Amniotic stem cell (primary cell): ENCODE measurements at places on chromosomes 3 and 15.

DNA sequence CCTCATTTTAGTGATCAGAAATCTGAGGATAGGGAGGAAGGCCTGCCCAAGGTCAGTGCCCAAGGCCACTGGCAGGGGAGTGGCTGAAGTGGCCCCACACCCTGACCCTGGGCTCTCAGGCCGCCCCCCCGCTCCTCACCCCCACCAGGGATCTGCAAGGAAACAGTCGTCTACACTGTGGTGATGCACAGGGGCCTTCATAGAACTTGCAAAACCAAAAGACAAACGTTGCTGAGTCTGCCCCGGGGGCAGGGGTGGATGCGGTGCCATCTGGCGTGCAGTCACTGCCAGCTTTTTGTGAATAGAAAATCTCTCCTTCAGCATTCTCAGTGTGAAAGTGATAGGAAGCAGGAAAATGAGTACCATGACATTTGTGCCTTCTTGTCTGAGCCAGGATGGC, 41.3 kb downstream of the WHAMM start:
- no peak for DNase-seq

DNA sequence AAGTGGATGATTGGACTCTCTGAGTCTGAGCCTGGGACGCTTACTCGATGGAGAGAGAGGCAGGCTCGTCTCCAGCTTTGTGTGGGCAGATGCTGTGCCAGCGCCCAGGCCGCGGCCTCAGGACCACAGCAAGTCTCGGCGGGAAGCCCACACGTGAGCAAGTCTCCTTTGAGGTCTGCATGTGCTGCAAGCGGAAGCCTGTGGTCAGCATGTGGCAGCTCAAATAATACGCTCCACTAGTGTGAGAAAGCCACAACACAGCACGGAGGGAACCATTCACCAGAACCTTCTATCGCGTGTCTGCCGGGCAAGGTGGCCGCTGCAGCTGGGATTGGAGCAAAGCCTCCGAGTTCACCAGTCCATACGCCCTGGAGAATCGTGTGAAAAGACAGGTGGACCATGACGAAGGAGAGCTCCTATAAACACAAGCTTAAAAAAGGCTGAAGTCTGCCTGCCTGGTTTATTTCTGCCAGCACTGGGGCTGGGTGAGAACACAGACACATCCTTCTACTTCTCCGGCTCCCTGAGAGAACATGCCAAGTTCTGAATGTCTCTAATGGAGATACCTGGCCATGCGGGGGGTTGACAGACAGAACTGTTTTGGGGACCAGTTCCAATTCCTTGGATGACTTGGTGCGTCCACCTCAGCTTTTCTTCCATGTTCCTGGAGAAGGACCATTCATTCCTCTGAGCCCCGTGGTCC, 82.0 kb upstream of the LRIG1 start:
- DNase-seq: no peak

- DNase-seq: no peak
Observed at GRCh38 chr15:54659646-54660045, 537.1 kb downstream of the RSL24D1 start.

DNA sequence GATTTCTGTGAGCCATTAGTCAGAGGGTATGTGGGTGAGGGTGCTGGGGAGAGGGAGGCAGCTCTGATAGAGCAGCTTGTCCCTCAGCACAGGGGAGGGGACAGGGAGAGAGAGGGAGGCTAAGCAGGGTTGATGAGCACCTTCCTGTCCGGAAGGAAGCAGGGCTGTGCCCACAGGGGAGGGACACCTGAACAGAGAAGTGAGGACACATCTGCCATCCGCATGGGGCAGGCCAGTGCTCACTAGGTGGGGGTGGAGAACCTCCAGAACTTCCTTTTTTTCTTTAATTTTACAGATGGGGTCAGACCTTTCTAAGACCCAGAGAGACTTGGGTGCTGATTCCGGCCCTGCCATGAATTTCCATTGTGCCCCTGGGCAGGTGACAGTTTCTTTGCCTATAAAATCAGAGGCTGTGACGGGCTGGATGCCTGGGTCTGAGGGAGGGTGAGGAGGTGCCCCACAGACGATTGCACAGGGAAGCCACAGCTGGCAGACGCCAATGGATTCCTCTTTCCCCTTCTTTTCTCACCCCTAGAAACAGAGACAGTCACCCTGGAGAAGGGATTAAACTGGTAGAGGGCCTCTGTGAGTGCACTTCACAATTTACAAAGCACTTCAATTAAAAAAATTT, 4.1 kb upstream of the TGM5 start:
- DNase-seq: no peak

- no peak for DNase-seq
Observed at GRCh38 chr15:69045802-69046201, 31.3 kb downstream of the NOX5 start.

GRCh38 chr15:77282333-77282732, 137.6 kb downstream of the PEAK1 start:
- DNase-seq: peak; percentile 60

- DNase-seq: no peak
Observed at GRCh38 chr3:30084971-30085403, 521.4 kb upstream of the TGFBR2 start.

GRCh38 chr3:56321892-56322291, 146.4 kb downstream of the ERC2 start:
- DNase-seq: no peak

- no peak for DNase-seq
Observed at GRCh38 chr3:18965781-18966180, 182.5 kb upstream of the KCNH8 start.

GRCh38 chr3:44661189-44661588, 12.7 kb downstream of the ZNF35 start:
- no peak for DNase-seq

- peak; percentile 51 for DNase-seq
Observed at GRCh38 chr3:184335661-184336546, 1.5 kb upstream of the FAM131A start.

DNA sequence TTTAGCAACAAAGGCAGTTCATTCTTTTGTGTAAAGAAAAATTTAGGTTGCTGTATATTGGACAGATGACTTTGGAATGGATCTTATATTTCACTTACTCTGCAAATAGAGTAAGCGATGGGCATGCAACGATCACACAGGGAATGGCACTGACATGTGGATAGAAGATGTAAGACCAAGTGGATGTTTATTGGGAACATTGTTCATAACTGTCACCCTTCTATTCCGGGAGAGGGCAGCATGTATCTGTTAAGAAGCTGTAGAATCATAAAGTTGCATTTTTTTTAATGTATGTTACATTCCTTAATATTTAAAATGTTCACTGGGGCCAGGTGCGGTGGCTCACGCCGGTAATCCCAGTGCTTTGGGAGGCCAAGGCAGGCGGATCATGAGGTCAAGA, 41.2 kb downstream of the HPS3 start:
- no peak for DNase-seq

GRCh38 chr15:51328926-51329325, 9.5 kb downstream of the CYP19A1 start:
- no peak for DNase-seq

- DNase-seq: no peak
Observed at GRCh38 chr3:73235768-73236167, 174.3 kb downstream of the EBLN2 start.

GRCh38 chr3:56321383-56321782, 146.9 kb downstream of the ERC2 start:
- no peak for DNase-seq

DNA sequence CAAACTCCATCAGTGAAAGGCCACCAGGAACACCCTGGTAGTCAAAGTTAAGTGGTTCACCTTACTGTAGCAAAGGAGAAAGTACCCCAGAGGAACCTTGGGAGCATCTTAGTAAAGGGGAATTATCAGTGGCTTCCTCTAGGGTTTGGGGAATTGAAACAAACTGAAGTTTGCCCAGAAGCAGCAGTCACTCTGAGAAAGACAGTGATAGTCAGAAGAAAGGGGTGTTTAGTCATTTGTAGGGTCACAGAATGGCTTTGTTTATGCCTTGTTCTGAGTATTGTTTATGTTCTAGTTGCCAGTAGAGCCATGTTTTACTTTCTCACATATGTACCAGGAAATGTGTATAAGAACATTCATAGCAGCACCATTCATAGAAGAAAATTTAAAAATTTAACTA, 93.8 kb downstream of the FHIT start:
- DNase-seq: no peak

DNA sequence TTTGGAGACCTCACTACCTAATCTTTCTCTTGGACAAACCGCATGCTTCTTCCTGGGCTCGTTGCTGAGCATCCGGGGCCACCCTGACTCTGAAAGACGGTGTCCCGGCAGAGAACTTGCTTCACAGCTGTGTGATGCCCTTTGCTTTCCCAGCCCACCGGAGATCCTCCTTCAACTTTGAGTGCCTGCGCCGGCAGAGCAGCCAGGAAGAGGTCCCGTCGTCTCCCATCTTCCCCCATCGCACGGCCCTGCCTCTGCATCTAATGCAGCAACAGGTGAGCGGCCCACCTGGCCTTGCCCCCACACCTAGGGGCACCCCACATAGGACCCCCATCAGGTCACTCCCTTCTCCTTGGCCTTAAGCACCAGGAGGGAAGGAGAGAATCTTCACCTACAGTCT, 37.7 kb downstream of the CHDH start:
- no peak for DNase-seq

- DNase-seq: no peak
Observed at GRCh38 chr3:142433110-142433509, 14.7 kb downstream of the XRN1 start.

DNA sequence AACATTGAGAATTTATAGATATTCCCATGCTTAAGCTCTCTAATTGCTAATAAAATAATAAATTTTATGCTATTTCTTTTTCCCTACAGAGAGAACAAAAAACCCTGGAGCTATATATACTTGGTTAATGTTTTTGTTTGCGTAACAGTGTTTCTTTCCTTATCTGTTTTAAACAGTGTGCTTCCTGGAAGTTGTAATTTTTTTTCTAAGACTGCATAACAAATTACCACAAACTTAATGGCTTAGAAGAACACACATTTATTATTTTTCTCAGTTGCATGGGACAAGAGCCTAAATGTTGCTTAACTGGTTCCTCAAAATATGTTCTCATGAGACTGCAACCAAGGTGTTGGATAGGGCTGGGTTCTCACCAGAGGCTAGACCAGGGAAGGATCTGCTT, 49.7 kb upstream of the DPH6 start:
- DNase-seq: no peak

GRCh38 chr3:183468424-183468823, 40.0 kb upstream of the MCF2L2 start:
- no peak for DNase-seq

- DNase-seq: no peak
Observed at GRCh38 chr15:67296684-67297083, 42.1 kb downstream of the IQCH start.

DNA sequence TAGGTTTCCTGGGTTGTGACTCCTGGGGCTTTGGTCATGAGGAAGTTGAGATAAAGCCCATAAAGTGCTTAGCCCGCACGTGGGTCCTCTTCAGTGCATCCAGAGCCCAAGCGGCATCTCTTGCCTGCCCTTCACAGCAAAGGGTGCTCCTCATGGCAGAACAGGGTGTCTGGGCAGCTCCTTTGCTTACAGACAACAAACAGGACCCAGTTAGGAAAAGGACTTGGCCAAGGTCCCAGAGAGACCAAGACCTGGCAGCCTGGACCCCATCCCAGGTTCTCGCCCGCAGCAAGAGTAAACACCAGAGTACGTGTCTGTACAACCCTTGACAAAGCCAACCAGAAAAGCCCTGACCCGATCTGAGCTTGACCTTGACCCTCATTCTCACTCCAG, 27.0 kb downstream of the ALS2CL start:
- no peak for DNase-seq

GRCh38 chr3:5426094-5426883, 238.8 kb downstream of the EDEM1 start:
- DNase-seq: no peak

DNA sequence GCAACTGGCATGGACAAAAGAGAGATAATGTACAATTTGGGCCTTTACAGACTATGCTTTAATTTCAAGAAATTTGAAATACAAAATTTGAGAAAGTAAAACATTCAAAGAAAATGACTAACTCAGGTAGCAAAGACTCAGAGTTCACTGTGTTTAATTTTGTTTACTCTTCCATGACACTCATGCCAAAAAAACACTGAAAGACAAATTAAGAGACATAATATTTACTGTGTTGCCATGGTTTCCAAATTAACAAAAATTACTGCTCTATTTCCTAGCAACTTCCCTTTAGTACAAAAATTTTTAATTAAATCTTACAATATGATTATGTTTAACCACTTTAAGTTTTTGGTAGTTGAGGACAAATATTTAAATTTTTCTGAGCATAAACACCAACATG, 29.6 kb downstream of the LRRFIP2 start:
- no peak for DNase-seq

DNA sequence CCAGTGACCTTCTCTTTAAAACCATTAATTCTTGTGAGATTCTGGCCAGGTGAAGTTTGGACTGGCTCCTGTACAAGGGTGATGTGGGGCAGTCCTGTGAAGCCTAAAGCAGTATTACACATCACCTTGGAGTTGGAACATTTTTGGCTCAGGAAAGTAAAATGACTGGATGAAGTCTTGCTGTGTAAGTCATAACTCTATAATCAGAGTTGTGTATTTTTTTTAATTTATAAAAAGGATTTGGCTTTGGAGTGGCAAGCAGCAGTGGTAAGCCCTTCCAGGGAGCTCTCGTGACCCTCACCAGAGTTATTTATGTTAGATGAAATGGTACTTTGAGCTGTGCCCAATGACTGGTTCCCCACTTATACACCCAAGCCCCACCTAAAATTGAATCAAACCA, 331.2 kb upstream of the DCBLD2 start:
- no peak for DNase-seq

- peak; percentile 12 for DNase-seq
Observed at GRCh38 chr3:151903501-151903991, 30.1 kb downstream of the SUCNR1 start.

DNA sequence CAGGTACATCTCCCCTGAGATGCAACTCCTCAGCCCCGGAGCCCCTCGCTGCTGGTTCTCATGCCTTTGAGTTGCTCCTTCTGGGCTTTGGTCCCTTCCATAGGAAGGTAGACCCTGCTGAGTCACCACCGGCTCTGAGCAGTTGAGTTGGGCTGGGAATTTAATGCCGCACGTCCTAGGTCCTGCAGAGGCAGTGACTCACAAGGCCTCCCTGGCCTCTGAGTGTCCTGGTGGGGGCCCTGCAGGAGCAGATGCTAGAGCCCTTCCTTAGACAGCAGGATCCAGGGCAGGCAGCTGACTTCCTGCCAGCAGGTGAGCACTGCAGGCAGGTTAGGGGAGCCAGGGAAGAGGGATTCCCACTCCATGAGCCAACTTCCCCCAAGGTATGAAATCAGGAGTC, 5.5 kb upstream of the NTRK3 start:
- no peak for DNase-seq

DNA sequence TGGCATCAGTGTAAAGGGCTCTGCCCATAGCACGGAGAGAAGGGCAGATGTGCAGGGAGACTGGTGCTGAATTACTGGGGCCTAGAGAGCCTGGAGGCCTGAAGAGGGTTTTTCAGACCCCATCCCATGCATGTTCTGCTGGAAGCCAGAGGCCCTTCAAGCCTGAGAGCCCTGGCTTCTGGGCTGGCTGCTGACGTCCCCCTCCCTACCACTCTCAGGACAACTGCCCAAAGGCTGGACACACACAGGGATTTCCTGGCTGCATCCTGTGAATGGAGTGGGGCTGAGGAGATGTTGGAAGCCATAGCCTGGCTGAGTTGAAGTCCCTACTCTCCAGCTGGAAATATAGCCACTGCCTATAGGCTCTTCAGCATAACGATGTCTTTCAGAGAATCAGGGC, 16.9 kb upstream of the DOCK3 start:
- DNase-seq: no peak

GRCh38 chr15:26864664-26865191, 2.1 kb upstream of the GABRA5 start:
- DNase-seq: no peak
